Suppressor macrophage treated with lipopolysaccharide for 1 hour (primary cell): ENCODE measurements at places on chromosomes 3 and 15.

DNA sequence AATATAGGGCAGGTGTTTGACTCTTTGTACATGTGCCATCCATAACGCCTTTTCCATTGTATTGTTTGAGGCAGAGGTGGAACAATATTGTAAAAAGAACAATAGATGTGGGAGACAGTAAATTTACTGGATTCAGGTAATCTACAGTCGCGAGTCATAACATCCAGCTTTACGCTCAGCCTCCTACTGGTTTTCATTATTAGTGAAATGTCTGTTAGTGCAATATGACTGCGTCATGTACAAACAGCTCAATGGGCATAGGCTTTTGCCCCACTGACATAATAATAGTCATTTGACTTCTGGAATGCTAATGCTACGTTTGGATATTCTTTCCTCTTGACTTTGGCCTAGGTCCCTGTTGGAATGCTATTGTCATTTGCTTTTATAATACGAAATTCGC, 9.5 kb downstream of the CACNA2D3 start:
- no peak for DNase-seq

- peak; percentile 4 for DNase-seq
Observed at GRCh38 chr3:97871801-97872524, 50.2 kb downstream of the CRYBG3 start.

DNA sequence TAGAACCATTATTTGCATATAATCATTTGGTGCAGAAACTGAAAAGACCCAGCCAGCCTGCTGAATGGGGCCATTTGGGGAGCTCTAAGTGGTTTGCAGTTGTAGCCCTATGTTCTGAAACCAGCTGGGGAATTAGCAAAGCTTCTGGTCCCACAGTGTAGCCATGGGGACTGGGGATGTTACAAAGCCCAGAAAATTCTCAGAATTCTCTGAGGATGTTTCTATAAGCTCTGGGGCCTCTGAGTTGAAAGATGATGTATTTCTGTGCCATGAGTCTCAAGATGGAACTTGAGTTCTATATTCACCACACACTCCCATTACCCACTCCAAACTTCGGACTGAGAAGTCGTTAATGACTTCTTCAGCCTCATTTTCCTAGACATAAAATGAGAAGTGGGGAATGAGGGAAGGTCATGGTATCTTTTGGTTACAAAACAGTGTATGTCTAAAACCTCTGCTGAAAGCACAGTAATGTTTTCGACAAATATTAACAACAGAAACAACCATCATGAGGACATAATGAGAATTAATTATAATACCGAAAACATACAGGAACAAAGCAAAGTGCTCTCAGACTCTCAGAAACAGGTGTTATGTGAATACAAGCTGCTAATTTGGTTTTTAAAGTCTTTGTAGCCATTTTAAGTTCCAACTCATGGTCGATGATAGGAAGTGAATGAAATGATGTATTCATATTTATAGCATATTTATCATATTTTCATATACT, 89.4 kb downstream of the RFTN1 start:
- no peak for DNase-seq

- no peak for DNase-seq
Observed at GRCh38 chr3:77835921-77836320, 796.0 kb downstream of the ROBO2 start.

DNA sequence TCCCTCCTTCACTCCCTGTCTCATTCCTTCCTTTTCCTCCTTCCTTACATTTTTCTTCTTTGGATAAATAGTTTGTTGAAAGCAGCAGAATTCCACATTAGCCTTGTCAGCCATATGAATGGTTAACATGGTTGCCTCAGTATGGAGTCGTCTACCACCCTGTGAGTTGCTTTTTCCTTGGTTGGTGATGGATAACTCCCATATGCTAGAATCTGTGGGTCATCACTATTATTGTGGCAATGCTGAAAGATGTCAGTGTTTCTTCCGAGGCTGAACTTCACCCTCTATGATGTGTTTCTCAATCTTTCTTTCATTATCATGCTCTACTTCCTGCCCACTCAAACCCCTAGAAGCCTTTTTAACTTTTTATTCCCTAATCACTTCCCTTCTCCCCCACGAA, 481.8 kb upstream of the KCNMB2 start:
- no peak for DNase-seq

- no peak for DNase-seq
Observed at GRCh38 chr3:55984626-55985025, 483.6 kb downstream of the ERC2 start.

GRCh38 chr3:61820306-61820992, 259.1 kb downstream of the PTPRG start:
- no peak for DNase-seq

DNA sequence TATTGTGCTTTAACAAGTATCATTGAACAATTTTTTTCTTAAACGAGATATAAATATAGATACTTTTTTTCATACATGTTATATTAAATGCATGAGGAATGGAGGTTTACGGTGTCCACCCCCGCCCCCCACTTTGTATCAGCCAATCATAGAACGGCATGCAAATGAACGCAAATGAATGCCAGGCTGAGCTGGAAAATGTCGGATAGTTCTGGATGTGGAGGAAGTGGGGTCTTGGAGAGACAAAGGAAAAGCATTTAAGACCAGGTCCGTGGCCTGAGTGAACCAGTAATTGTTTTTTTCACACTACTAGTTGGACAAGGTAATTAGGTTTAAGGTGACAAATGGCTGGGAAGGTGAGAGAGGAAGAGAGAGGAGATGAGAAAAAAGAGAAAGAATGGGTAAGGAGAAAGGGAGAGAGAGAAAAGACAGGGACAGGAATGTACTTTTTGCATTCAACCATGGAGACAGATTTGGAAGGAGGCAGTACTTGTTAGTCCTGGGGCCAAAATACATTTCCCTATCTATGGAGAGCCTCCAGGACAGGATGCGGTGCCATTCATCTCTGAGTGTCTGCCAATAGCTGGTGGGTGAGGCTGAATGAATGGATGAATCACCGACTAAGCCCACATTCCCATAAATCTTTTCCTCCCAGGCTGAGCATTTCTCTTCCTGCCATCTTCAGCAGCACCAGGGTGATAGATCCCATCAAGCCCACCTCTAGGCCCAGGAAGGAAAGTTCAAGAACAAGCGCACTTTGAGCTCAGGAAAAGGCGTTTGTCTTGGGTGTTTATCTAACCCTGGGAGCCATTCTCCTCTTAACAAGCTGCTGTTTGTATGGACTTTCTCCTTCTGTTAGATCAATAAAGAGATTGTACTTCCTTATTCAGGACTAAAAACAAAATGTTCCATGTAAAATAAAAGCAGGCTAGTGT, 1.4 kb upstream of the RAD18 start:
- no peak for DNase-seq

DNA sequence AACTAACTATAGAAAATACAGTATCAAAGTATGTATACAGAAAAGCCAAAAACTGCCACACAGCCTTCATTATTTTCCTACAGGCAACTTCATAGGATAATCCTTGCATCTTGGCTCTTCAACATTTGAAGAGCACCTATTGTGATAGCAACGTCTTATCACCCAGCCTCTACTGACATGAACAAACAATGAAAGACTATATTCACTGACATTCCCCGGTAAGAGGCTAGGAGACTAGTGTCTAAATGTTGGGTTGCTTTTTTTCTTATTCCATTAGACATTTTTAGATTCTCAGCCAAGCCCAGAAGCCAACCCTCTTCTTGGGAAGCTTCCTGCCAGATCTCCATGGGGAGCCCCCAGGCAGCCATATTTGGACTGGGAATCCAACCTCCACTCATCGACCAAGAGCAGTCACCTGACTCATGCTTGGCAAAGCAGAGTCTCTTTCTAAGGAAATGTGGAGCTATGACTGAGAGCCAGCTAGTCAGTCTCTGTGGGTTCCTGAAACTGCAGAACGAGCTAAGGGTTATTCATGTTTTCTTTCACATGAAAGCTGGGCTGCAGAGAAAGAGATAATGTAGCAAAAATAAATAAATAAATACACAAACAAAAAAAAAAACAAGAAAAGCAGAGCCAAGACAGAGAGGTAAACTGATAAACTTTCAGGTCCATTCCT, 227.5 kb downstream of the MAGI1 start:
- no peak for DNase-seq

DNA sequence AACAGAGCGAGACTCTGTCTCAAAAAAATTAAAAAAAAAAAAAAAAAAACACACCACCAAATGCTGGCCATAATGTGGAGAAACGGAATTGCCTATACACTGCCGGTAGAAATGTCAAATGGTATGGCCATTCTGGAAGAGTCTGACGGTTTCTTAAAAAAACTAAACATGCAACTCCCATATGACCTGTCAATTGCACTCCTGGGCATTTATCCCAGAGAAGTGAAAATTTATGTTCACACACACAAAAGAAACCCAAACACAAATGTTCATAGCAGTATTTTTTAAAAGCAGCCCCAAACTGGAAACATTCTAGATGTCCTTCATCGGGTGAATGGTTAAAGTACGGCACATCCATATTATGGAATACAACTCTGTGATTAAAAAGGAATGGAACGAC, 66.1 kb downstream of the LRIG1 start:
- no peak for DNase-seq

DNA sequence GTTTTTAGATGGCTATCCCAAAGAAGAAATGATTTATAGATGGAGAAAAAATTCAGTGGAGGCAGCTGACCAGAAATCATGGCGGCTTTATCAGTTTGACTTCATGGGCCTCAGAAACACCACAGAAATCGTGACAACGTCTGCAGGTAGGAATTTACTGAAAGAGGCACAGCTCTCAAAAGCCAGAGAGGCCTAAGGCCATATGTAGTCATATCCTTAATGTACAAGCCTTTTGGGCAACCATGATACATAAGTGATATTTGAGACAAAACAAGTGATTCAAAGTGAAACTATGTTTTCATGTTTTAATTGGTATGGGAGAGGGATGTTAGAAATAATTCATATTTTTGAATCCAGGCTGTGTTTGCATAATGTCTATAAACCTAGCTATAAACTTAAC, 509.7 kb downstream of the GABRG3 start:
- no peak for DNase-seq

DNA sequence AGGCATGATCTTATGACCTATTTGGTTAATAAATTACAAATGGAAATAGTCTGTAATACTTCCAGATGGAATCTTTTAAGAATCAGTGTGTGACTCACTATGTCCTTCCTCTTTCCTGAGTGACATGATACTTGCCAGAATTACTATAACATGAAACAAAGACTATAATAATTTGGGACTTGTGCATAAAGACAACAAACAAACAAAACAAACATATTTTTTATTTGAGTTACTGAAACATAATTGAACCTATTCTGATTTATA, 1268.1 kb downstream of the OTOL1 start:
- DNase-seq: no peak

GRCh38 chr15:92681141-92681631, 25.6 kb upstream of the FAM174B start:
- peak; percentile 75 for DNase-seq

DNA sequence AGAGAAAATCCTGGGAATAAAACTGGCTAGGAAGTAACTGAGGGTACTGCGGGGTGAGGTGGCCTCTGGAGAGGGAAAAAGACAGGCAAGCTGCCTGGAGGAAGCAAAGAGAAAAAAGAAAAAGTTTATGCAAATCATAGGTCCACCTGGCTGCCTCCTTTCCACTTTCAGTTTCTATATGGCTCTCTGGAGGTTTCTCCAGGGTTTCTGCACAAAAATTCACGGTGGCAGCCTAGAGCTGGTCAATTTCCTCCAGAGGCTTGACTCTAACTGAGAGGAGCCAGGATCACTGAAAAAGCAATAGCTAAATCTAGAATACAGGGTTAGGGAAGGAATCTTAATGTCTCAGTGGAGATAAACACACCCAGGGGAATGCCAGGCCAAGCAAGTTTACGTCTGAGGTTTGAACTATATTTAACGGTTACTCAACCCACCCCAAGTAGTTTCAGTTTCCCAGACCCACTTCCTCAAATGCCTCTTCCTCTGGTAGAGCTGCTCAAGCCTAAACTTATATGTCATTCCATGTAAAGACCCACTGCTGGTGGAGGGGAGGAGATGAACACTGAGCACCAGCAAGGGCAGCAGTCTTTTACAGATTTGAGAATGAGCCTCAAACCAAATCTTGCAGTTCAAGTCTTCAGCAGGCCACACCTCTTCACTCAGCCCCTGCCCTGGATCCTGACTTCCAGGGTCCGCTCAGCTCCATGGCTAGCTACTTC, 5.7 kb downstream of the LYSMD2 start:
- DNase-seq: peak; percentile 96

GRCh38 chr3:134378384-134378783, 4.1 kb upstream of the AMOTL2 start:
- peak; percentile 38 for DNase-seq

GRCh38 chr3:107633327-107634098, 110.8 kb downstream of the BBX start:
- peak; percentile 7 for DNase-seq

GRCh38 chr3:170565495-170565894, 20.4 kb downstream of the SLC7A14 start:
- DNase-seq: peak; percentile 5

DNA sequence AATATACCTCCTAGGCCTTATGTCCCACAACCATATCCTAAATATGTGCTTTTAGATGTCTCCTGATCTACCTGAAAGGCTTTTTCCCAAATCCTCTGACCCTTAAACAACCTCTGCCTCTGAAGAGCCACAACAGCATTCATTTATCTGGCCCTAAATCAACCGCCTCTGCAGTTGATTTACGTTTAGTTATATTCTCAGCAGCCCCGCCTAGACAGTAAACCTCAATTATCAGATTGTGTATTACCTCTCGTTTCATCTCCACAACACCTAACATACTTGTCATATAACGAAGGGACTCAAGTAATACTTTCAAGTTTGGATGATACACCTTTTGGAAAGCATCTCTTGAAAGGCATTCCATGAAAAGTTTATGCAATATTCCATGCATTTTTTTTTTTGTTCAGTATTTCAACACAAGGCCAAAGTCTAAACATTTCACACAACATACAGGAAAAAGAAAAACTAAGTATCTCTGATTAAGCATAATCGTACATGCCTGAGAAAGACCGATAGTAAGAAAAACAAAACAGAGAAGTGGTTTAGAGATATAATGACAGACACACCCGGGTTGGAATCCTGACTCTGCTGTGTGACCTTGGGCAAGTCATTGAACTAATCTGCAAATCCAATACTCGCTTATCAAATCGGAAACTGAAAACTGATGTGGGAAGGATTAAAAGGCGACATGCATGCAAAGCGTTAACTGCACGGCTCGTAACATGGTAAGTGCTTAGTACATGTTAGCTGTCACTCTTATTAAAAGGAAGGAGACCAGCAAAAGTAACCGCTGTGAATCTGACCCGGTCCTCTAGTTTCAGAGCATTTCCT, 778 bp downstream of the CRBN start:
- DNase-seq: no peak

GRCh38 chr15:25869701-25870100, 6.6 kb upstream of the ATP10A start:
- peak; percentile 54 for DNase-seq

DNA sequence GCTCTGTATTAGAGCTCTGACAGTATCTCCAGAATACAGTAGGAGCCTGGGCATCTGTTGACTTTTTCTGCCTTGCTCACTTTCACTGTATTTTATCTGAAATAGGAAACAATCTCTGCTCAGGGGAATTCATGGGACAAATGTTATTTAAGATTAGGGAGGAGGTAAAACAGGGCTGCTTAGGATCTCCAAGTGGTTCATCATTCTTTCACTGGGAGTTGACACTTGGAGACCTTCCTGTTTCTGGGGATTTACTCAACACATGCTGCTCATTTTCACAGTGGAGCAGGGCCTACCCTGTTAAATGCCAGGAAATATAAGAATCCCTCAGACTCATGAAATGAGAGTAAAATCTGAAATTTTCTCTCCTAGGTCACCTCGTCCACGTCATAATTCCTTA, 185.5 kb downstream of the GAP43 start:
- no peak for DNase-seq
